Keratinocyte (primary cell): ENCODE measurements at places on chromosomes 3 and 15. TPM values are rescaled to one million over a fixed set of nuclear protein-coding genes. Genes with fewer than 3 reads are reported as not detected.

CYP8B1 gene
- not detected in 3 replicates for polyA plus RNA-seq

GPR156 gene
- polyA plus RNA-seq, result 0.08 to 0.24 TPM (median 0.17 TPM) in 3 replicates

MUC20 gene
- 0.21 to 0.33 TPM (median 0.25 TPM) in 3 replicates for polyA plus RNA-seq

CIB2 gene
- polyA plus RNA-seq, result 4.1 to 6.1 TPM (median 4.9 TPM) in 3 replicates

CYB561D2 gene
- 12.3 to 19.9 TPM (median 17.6 TPM) in 3 replicates for polyA plus RNA-seq

INTS14 gene
- 40.4 to 51.0 TPM (median 47.6 TPM) in 3 replicates for polyA plus RNA-seq

DHFR2 gene
- 2.3 to 3.6 TPM (median 2.6 TPM) in 3 replicates for polyA plus RNA-seq

SPINK8 gene
- polyA plus RNA-seq, result not detected in 3 replicates

MCTP2 gene
- 21.2 to 22.4 TPM (median 22.0 TPM) in 3 replicates for polyA plus RNA-seq

EOMES gene
- 0.57 to 1.6 TPM (median 0.93 TPM) in 3 replicates for polyA plus RNA-seq

CLDN11 gene
- polyA plus RNA-seq, result 0.12 to 0.23 TPM (median 0.14 TPM) in 3 replicates

NR1I2 gene
- polyA plus RNA-seq, result not detected in 3 replicates

PFKFB4 gene
- 15.1 to 22.0 TPM (median 16.2 TPM) in 3 replicates for polyA plus RNA-seq
